ENCODE measurements at places on chromosomes 2 and 18.

DNA sequence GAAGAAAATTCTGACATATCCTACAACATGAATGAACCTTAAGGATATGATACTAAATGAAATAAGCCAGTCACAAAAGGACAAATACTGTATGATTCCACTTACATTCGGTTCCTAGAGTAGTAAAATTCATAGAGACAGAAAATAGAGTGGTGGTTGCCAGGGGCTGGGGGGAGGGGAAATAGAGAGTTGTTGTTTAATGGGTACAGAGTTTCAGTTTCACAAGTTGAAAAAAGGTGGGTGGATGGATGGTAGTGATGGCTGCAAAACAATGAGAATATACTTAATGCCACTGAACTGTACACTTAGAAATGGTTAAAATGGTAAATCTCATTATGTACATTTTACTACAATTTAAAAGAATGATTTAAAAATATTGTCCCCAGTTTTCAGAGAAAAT lies 53.3 kb upstream of the NFU1 start:
- no peak for DNase-seq

DNA sequence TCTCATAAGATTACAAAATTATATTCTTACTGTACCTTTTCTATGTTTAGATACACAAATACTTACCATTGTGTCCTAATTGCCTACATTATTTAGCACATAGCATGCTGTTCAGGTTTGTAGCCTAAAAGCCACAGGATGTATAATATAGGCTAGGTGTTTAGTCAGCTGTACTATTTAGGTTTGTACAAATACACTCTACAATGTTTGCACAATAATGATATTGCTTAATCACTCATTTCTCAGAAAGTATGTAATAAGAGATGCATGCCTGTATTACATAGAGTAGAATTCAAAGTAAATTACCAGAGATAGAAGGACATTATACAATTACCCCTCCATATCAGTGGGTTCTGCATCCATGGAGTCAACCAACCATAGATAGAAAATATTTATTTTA lies 201.1 kb upstream of the COL3A1 start:
- peak; percentile 8 for DNase-seq

GRCh38 chr2:149018981-149019380 lies 19.5 kb upstream of the LYPD6B start:
- no peak for DNase-seq

DNA sequence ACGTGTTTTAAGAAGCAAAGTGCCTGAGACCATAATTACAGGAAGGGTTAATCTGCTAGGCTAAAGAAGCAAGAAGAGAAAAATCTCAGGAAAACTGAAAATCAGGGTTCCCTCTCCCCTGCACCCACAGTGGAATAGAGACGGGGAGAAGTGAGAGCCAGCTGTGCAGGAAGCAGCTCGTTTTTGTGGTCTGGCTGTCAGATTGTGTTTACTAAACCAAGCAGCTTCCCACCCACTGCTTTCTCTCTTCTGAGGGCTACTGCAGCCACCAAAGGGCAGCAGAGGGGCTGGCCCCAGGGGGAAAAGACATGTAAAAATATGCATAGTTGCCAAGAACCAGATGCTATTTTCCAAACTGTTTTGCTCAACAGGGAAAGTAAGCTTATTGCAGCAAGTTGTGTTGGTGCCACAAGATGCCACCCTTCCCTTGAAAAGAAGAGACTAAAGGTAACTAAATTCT lies 72.6 kb upstream of the THUMPD2 start:
- DNase-seq = no peak

GRCh38 chr2:235050980-235051351 lies 99.1 kb downstream of the SH3BP4 start:
- DNase-seq = peak; percentile 83

GRCh38 chr18:69216321-69216720 lies 184.4 kb upstream of the DOK6 start:
- DNase-seq = no peak

DNA sequence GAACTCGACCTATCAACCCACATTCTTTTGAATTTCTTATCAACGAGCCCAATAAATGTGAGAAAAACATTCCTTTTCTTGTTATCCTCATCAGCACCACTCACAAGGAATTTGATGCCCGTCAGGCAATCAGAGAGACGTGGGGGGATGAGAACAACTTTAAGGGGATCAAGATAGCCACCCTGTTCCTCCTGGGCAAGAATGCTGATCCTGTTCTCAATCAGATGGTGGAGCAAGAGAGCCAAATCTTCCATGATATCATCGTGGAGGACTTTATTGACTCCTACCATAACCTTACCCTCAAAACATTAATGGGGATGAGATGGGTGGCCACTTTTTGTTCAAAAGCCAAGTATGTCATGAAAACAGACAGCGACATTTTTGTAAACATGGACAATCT lies 378.2 kb downstream of the STK39 start:
- DNase-seq = no peak

DNA sequence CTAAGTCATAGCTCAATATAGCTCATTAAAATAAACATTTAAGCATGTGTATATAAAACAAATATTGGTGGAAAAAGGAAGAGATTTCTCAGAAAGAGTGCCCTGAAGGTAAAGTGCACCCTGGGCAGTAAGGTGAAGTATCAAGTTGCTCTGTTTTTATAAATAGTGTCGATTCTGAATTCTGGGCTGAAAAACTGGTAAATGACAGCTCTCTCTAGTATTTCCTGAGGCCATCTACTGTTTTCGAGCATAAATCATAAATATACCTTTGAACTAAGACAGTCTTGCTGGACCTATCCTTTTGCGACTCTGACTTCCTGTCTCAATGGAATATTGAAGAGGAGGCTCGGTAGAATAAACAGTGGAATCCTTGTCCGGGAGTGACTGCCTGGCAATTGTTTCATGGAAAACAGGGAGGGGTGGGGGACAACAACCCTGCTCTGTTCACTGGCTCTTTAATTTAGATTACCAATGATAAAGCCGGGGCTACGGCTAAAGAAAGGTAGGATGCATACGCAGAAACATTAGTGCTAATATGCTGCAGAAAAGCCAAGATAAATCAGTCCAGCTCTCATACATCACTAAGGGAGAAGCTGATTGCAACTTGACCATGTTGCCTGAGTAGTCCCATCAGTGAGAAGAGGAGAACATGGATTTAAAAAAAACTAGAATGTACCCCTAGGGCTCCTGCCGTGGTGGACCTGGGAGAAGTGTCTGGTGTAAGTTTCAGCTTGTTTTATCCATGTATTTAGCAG lies 124.1 kb downstream of the RAPGEF4 start:
- DNase-seq = no peak

- no peak for DNase-seq
These were observed 259.2 kb downstream of the NDUFA10 start for GRCh38 chr2:239765911-239766310.

DNA sequence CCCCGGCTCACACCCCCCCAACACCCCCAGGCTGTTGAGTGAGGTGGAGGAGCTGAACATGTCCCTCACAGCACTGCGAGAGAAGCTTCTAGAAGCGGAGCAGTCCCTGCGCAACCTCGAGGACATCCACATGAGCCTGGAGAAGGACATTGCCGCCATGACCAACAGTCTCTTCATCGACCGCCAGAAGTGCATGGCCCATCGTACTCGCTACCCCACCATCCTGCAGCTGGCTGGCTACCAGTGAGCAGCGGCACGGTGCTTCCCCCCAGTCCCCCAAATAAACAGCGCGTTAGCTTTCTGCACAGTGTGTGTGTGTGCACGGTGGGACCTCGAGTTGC lies 5.3 kb downstream of the TEKT4 start:
- no peak for DNase-seq

- no peak for DNase-seq
These were observed 147.6 kb upstream of the CCDC68 start for GRCh38 chr18:55106906-55107305.

- peak; percentile 11 for DNase-seq
These were observed 43.2 kb upstream of the ITPRID2 start for GRCh38 chr2:181848261-181848886.

- DNase-seq = no peak
These were observed 3.5 kb downstream of the DCDC2C start for GRCh38 chr2:3706892-3707291.

DNA sequence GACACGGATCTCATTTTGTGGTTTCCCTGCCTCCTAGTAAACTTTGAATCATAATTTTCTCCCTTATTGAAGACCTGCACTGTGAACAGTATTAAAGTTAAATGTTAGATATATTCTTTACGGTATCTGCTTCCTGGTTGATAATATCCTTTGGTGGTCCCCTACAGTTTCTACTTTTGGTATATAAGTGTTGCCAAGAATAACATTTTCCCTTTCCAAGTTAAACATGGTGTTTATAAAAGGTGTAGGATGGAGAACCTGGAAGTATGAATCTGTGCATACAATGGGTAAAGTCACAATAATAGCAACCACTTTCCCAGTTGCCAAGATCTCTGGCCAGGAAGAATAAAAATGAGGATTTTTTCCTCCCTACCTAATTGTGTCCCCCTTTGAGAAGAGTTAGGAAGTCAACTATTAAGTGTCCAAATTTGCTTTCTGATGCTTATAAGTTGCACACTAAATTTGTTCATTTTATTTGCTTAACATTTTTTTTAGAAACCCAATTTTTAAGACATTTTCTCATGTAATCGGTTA lies 201.0 kb upstream of the STK17B start:
- no peak for DNase-seq

GRCh38 chr2:170227507-170227947 lies 49.6 kb downstream of the MYO3B start:
- DNase-seq = no peak

GRCh38 chr18:59096098-59096789 lies 43.4 kb upstream of the SEC11C start:
- DNase-seq = peak; percentile 31

GRCh38 chr2:126638746-126639145 lies 17.2 kb upstream of the GYPC start:
- DNase-seq = no peak

GRCh38 chr18:48819781-48820482 lies 130.8 kb downstream of the SMAD7 start:
- DNase-seq = no peak

DNA sequence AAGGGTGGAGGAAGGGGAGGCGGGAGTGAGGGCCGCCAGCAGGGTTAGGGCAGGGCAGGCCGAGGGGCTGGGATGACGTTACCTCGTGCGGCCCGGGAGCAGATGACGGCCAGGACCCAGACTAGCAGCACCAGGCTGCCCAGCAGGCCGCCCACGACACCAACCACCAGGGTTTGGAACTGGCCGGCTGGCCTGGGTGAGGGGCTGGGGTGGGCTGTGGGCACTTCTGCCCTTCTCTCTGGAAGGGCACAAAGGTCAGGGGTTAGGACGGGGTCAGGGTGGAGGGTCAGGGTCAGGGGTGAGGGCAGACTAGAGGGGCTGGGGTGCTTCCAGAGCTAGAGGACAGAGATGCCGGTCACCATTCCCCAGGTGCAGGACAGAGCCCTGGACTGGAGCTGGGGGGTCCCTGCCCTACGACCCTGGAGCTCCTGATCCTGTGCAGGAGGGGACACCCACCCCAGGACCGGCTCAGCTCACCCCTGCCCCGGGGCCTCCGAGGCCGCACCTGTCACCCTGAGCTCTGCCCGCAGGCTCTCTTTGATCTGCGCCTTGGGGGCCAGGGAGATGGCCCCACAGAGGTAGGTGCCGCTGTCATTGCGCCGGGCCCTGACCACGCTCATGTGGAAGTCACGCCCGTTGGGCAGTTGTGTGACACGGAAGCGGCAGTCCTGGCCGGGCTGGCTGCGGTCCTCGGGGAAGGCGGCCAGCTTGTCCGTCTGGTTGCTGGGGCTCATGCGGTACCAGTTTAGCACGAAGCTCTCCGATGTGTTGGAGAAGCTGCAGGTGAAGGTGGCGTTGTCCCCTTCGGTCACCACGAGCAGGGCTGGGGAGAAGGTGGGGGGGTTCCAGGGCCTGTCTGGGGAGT lies 6.3 kb downstream of the PDCD1 start:
- no peak for DNase-seq

DNA sequence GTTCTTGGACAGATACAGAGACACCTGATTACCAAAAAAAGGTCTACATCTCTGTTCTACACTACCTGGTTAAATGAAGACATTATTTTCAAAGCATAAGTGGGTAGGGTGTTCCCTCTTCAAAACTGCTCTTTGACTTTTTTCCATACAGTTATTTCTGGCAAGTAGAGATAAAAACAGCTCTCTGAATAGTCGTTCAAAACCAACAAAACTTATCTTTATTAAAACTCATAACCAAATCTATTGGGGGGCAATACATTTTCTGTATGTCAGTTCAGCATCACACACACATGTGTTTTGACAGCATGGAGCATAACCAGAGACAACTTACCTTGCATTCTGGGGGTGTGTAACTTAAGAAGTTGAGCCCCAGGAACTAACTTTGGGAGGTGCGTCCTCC lies 149.0 kb upstream of the EPC2 start:
- no peak for DNase-seq

- DNase-seq = no peak
These were observed 1352.9 kb upstream of the CHAC2 start for GRCh38 chr2:52414561-52415295.

GRCh38 chr2:45683292-45683691 lies 31.8 kb downstream of the PRKCE start:
- no peak for DNase-seq

- DNase-seq = no peak
These were observed 265.2 kb downstream of the CCDC85A start for GRCh38 chr2:56449002-56449431.

GRCh38 chr2:232124309-232124708 lies 162.8 kb downstream of the DIS3L2 start:
- no peak for DNase-seq

DNA sequence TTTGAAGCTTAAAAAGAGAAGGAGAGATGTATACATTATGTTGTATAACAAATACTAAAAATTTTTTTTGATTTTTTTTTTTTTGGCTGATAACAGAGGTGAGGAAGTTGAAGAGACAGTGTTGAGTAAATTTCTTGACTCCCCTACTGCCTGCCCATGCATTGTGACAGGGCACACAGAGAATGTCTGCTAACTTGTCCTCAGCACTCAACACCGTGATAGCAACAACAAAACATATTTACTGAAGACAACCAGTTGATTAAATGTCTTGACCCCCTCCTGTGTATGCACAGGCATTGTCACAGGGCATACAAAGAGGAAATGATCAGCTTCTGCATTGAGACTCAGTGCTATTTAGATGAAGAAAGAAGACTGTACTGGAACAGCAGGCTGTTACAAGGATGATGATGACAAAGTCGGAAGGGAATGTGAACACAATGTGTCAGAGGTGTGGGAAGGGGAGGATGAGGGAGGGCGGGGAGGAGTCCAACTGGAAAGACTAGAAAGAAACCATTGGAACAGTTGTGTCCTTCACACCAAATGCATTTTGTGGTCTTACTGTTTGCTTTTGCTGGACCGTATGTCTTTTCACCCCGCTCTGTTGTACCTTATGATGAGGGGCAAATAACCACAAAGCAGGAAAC lies 89.5 kb downstream of the CERS6 start:
- DNase-seq = no peak

DNA sequence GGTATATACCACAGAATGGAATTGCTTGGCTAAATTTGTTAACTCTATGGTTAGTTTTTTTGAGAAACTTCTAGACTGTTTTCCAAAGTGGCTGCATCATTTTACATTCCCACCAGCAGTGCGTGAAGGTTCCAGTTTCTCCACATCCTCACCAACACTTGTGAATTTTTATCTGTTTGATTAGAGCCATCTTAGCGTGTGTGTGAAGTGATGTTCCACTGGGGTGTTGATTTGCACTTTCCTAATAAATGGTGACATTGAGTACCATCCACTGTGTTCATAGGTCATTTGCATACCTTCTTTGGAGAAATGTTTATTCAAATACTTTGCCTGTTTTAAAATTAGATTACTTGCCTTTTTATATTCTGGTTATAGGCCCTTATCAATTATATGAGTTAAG lies 37.5 kb upstream of the HS6ST1 start:
- no peak for DNase-seq
